GOT3 (cell line): ENCODE measurements at places on chromosomes 11 and 22.

- DNase-seq = no peak
Measured at GRCh38 chr11:117921456-117921855, 7.7 kb downstream of the TMPRSS13 start.

GRCh38 chr11:60378354-60378753, at the start of gene MS4A7:
Gene MS4A7, plus strand, starts transcription at chr11:60378532. Its CDS starts 4,610 bp downstream, at chr11:60383142.
- DNase-seq = no peak

DNA sequence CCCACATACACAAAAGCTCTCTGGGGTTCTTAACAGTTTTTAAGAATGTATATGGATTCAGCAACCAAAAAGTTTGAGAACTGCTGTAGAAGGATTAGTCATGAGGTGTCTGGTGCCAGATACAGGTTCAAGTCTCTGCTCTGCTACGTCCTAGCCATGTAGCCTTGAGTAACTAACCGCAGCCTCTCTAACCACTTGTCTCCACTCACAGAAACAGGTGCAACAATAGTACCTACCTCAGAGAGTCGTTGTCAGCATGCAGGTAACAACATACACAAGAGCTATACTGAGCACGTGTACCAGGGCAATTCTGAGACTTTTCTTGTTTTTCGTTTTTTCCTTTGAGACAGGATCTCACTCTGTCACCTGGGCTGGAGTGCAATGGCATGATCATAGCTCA, 26.9 kb downstream of the CBX7 start:
- no peak for DNase-seq

- no peak for DNase-seq
Measured at GRCh38 chr11:16468735-16469453, 112.5 kb upstream of the SOX6 start.

GRCh38 chr22:45548991-45549761, 46.5 kb downstream of the FBLN1 start:
- no peak for DNase-seq

DNA sequence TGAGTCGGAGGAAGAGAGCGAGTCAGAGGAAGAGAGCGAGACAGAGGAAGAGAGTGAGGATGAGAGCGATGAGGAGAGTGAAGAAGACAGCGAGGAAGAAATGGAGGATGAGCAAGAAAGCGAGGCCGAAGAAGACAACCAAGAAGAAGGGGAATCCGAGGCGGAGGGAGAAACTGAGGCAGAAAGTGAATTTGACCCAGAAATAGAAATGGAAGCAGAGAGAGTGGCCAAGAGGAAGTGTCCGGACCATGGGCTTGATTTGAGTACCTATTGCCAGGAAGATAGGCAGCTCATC, 780 bp downstream of the TRIM44 start:
- no peak for DNase-seq

DNA sequence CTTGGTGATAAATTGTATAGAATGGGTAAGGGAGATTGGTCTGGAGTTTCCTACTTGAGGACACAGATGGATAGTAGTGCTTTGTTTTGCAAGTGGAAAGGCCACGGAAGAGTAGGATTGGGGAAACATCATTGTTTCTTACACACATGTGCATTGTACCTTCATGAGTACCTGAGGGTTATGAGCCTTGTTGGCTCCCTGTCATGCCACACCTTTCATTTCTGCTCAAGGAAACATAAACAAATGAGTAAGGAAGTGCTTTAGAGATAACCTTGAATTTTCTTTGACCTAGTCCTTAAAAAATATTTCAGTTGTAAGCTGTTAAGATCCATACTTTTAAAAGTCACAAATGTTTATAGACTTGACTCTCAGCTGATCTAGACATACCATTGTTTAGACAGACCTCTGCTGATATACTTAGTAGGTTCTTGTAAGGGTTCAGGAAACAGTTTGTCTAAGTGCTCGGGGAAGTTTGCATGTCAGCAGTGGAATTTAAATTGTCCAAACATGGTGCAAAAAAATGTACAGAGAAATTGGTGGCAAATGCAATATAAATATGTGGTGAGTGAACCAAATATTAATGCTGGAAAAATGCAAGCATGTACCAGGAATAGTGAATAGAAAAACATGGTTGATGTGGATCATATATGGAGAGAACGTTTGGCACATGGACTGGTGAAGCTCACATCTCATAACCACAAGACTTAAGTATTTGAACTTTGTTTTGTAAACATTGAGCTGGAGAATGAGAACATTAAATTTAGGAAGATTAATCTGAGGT, 40.9 kb downstream of the GAS2 start:
- no peak for DNase-seq

- DNase-seq = no peak
Measured at GRCh38 chr11:75272391-75272790, 31.8 kb downstream of the TPBGL start.
